Fibroblast of pulmonary artery (primary cell): ENCODE measurements at places on chromosomes 3 and 15.

DNA sequence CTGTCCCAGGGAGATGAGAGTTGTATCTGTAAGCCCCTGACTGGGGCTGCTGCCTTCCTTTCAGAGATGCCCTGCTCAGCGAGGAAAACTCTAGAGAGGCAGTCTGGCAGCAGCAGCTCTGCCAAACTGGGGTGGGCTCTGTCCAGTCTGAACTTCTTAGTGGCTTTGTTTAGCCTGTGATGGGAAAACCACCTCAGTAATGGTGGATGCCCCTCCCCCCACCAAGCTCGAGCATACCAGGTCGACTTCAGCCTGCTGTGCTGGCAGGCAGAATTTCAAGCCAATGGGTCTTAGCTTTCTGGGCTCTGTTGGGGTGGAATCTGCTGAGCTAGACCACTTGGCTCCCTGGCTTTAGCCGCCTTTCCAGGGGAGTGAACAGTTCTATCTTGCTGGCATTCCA lies 218.3 kb downstream of the TUSC7 start:
- no peak for DNase-seq

GRCh38 chr15:94582368-94582767 lies 351.0 kb downstream of the MCTP2 start:
- DNase-seq, result peak; percentile 25

DNA sequence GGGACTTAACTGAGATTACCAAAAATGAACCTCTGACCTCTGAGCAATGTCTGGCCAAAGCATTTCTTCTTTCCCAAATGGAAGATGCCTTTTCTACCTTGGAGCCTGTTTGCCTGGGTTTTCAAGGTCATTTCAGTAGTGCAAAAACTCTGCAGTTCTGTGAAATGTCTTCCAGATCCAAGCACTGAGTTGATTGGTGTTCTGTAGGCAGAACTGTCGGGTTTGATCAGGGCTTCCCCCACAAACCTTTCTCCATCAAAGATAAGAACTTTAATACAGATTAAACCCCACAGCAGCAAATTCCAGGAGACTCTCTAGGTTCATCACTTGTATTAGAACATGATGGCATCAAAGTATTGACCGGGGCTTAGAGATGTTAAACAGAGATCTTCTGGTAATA lies 192.7 kb upstream of the TOPAZ1 start:
- no peak for DNase-seq

- DNase-seq, result no peak
Observed at GRCh38 chr3:46359733-46360493, 6.0 kb downstream of the CCR2 start.

DNA sequence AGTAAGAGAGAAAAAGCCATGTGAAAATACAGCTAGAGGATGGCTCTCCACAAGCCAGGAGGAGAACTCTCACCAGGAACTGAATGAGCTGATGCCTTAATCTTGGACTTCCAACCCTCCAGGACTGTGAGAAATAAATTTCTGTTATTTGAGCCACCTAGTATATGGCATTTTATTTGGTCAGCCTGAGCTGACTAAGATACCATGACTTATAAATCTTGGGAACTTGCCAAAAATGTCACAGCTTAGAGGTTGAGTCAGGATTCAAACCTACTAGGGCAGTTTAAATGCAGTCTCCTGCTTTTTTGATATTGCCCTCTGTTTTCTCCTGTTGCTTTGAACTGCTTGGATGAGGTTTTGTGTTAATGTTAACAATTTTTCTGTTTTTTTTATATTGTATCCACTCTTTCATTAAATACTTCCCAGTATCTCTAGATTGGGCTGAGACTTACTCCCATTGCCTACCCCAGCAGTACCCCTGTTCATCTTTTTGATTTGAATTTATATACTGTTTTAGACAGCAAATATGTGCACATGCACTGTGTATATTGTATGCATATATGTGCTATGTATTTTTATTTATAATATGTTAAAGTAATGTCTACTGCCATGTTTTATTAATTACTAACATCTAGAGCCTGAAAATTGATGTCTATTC lies 1223.2 kb downstream of the OTOL1 start:
- peak; percentile 92 for DNase-seq

DNA sequence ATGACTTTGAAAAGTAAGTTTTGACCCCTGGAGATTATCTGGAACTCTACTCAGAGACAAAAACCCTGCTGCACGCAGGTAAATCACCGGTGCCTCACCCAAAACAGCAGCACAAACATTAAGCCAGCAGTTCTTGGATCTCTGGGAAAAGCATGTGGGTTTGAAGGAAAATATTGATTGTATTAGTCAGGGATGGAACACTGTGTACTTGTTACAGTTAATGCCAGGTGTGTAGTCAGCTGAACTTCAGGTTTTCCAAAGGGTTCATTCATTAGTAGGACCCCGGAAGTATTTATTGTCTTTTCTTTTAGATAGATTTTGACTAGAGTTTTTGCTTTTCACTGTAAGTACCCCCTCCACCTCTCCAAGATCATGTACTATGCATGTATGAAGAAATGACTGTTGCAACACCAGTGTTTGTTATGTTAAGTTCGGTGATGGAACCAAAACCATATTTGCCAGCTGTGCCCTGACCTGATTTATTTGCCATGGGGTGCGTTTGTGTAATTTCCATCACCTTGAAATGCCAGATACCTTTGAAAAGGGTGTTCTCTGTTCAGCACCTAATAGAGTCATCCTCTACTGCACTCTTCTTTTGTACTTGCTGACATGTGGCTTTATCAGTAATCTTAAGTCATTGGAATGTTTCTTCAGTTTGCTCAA lies 14.5 kb downstream of the ARHGEF26 start:
- no peak for DNase-seq

DNA sequence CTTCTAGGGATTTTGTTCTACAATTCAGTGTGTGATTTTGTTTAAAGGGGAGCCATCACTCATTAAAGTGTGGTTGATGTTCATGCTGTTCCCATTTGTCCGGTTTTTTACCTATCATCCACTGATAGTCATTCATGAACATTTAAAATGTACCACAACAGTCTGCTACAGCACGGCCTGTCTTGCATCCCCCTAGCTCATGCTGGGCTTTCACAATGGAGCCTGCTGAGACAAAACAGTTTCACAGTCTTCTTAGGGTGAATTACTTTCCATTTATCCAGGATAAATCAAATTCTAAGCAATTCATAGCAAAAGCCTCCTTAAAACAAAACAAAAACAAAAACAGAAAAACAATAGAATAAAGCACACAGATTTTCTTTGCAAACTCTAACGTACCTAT lies 627.2 kb downstream of the CADM2 start:
- DNase-seq, result no peak

GRCh38 chr3:69011096-69011730 lies 2.3 kb downstream of the EOGT start:
- DNase-seq, result peak; percentile 39

DNA sequence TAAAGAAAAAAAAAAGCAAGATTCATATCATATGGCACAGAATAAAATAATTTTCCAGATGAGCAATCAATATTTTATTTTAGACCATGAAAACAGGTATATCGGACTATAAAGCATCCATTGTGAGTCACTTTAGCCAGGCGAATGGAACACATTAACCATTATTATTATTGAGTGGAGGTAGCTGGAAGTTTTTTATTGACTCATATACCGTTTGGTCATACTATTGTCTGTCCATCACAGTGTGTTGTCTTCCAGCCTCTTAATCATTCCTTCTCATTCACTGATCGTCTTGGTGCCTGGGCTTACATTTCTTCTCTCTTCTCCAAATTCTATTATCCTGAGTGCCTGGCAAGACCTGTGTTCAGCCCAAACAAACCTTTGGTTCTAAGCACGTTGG lies 634.8 kb downstream of the MECOM start:
- DNase-seq, result no peak

DNA sequence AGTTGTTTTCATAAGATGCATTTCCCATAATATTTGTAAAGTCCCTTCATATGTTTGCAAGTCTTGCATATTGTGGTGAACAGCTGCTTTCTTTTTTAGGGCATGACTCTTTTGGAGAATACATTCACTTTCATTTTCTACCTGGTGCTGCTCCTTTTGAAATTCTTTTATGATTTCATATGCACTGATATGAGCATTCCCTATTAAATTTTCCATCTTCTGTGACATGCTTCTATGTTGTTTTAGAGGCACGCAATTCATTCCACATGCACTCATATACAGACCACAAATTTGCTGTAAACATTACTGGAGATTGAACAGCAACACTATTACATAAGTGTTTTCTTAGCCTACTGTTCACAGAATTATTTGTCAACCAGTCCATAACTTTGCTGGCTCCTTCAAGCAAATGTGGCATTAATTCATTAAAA lies 92.8 kb upstream of the TNFSF10 start:
- no peak for DNase-seq

DNA sequence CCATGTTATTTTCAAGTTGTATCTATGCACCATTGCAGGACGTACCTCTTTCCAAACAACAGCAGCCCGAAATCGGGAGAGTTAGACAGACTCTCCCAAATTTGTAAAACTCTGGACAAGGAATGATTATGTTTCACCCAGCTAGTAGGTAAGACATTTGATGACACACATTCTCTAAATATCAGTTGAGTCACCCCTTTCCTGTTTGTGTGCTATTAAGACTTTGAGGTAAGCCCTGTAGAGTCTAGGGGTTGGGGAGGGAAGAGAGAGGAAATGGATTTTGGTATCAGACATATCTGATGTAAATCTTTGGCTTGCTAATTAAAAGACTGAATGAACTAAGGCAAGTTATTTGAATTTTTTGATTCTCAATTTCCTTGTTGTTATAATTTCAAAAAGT lies 999.0 kb downstream of the TUSC7 start:
- no peak for DNase-seq

GRCh38 chr15:75631935-75632334 lies 6.4 kb upstream of the SNUPN start:
- no peak for DNase-seq

- no peak for DNase-seq
Observed at GRCh38 chr3:144282313-144282712, 310.7 kb downstream of the DIPK2A start.

DNA sequence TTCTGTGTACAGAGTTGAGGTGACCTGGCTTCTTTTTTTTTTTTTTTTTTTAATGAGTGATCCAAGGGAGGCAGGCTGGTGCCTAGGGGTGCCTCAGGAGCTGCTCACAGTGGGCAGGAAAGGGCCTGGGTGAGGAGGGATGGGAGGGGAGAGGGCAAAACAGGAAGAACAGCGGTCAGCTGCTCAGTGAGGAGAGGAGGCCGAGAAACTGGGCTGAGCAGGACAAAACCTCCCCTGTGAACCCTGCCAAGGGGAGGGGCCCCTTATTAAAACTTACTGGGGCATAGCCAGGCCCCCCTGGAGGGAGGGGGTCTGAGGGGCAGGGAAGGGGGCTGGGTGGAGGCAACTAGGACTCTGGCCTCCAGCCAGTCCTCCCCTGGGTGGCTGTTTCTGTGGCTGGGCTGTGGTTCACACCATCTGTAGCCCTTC lies 3.5 kb downstream of the PLEKHO2 start:
- DNase-seq, result peak; percentile 53

DNA sequence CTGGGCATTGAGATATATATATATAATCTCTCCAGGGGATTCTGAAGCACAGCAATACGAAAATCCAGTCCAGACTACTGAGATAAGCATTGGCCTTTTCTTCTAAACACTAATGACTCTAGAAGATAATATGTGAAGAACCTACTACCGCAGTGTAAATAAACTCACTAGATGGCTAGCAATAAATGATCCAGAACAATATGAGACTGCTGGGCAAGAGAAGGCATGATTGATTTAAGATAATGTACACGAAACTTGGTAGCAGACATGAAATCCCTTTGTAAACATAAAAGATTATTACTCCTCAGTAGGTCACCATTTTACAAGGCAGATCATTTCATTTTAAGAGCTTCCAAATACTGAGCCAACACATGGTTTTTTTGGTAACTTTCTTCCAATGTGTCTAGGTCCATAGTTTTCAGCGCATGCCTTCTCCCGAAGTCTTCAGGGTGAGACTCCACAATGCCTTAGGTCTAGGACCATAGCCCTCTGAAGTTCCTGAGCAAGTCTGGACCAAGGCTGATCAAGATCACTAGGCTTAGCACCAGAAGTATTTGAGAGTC lies 193.2 kb downstream of the LRRN1 start:
- DNase-seq, result no peak

DNA sequence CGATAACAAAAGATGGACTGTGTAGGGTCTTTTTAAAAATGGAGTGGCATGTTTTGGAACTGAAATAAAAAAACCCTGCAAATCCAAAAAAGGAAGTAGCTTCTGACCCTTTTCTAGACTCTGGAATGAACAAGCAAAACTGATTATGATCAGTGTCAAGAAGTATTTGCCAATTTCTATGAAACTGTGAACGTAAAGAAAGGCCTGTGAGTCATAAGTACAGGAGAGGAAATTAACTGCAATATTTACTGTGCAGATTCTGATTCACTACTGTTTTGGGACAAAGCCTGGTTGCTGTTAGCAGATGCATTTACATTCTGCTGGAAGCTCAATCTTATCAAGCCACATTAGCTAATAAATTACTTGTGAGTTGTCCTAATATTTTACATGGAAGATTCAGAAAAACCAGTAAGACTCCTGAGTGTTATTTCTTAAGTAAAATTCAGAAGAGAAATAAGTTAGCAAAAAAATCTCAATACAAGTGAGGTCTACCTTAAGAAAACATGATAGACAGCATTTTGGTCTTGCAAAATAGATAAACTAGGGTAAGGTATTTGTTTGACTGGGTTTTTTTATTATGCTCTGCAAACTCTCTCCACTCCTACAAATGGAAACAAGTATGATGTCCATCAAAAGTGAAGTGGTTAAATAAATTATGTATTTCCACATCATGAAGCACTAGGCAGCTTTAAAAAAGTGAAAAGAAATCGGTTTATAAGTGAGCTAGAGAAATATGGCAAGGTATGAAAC lies 90.2 kb upstream of the LMOD3 start:
- DNase-seq, result peak; percentile 87

DNA sequence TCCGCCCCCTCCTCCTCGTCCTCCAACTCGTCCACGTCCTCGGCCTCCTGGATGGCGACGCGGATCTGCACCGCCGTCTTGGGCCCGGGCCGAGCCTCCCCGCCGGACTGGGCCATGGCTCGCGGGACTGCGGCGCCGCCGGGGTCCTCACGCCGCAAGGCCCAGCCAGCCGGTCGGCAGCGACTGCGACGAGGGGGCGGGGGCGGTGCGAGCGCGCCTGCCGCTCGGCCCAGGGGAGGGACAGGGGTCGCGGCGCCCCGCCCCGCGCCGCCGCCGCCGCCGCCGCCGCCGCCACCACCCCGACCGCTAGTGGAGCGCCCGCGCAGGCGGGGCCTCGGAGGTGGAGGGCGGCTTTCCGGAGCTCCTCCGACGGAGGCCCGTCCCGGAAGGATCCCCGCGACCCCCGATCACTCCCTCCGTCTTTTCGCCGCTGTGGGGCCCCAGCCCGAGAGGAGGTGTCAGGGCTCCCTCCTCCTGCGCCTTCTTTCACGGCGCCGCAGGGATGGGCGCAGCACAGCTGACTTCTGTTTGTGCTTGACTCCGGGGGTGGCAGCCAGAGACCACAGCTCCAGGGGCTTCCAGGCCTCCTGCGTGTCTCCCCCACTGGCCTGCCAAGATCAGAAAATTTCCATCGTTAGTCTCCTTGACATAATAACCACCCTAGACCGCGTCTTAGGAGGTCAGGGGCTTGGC lies at the start of gene LARP6:
Gene LARP6 (minus strand): TSS at position 185 of the 693 bp plus-strand sequence. CDS start 69 bp downstream, at position 116.
- DNase-seq, result peak; percentile 38

- DNase-seq, result no peak
Observed at GRCh38 chr3:24359645-24360462, 134.8 kb downstream of the THRB start.

GRCh38 chr3:194824701-194825111 lies 139.0 kb downstream of the FAM43A start:
- DNase-seq, result peak; percentile 39

- DNase-seq, result no peak
Observed at GRCh38 chr3:115292677-115293165, 145.6 kb upstream of the ZBTB20 start.

GRCh38 chr3:124826703-124827102 lies 60.5 kb downstream of the ITGB5 start:
- peak; percentile 69 for DNase-seq
